HAP-1 (cell line): ENCODE measurements at places on chromosomes 11 and 22.

DNA sequence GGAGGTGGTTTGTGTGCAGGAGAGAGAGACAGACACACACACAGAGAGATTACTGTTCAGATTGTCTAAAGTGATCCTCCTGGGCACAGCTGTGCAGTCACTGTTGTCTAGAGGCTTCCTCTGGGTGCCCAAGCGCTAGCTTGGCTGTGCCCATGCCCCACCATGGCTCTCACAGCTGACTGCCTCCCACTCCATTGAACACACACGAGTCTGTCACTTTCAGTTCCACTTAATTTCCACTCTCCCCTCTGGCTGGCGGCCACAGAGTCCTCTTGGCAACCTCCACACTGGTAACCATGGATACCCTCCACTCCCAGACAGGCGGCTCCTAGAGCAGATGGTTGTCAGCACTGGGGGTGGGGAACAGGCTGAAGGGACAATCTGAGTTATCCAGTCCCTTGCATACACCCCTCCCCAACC lies 29.1 kb downstream of the MAP6 start:
- no peak for DNase-seq

DNA sequence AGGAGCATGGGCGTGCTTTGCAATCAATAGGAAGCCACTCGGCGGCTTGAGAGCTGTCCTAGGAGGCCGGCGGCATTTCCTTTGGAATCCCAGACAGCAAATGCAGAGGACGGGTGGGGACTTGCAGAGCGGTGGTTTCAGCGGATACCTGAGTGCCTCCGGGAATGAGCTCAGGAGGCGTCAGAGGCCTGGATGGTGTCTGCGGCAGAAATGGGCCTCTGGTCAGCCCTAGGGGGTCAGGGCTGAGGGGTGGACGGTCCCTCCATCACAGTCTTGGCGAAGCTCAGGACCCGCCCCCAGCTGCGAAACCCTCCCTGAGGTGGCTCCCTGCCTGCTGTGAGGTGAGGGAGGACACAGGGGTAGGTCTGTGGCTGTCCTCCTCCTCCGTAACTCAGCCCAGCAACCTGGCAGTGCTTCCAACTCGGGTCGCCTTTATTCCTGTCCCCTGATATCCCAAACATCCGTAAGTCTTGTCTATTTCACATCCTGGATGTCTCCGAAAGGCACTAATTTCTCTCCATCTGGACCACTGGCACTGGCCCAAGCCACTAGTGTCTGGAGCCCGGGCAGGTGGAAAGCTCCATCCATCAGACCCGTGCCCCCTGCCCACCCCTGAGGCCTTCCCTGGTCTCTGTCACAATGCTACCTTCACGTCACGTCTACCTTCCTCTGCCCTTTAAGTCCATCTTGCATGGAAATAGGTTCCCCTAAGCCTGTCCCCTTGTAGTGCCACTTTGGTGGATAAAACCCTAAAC lies 686.6 kb downstream of the BRD1 start:
- no peak for DNase-seq

DNA sequence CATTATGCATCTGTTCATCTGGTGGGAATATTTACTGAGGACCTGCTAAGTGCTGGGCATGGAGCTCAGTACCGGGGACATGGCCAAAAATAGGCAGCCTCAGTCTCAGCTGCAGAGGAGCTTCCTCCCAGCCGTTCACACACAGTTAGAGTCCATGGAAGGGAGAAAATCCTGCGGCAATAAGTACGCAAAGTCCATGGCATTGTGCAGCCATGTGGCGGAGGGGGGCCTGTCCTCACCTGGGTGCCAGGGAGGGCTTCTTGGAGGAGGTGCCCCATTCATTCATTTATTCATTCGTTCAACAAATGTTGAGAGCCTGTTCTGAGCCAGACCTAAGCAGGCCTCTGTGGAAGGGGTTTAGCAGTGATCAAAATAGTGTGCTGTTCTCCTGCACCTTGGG lies 59.3 kb upstream of the ANO1 start:
- DNase-seq, result no peak

DNA sequence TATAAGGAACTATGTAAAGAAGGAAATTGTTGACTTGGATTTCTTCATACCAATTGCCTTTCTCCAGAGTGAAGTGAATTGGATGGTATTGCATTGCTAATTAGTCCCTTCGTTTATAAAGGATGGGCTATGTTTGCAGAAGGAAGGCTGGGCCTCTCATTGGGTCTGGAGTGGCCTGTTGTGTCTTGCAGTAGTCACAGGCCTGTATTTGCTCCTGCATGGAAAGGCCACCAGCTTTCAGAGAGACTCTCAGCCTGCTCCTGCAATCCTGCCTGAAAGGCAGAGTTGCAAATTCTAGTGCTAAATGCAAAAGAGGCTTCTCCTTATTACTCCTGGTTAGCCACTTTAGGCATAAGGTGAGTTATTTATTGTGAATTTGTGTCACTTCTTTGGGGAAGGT lies 103.8 kb downstream of the EXT2 start:
- DNase-seq, result no peak

GRCh38 chr11:129230006-129230405 lies 37.9 kb upstream of the ARHGAP32 start:
- DNase-seq, result no peak

- DNase-seq, result no peak
These were observed 35.7 kb upstream of the MICAL2 start for GRCh38 chr11:12074529-12075195.

- no peak for DNase-seq
These were observed 13.8 kb downstream of the DGCR6L start for GRCh38 chr22:20305894-20306645.

- DNase-seq, result no peak
These were observed 161.4 kb downstream of the AASDHPPT start for GRCh38 chr11:106238704-106239360.

- peak; percentile 35 for DNase-seq
These were observed 69.1 kb upstream of the MYOD1 start for GRCh38 chr11:17650127-17650911.

- no peak for DNase-seq
These were observed 377.0 kb downstream of the ETS1 start for GRCh38 chr11:128210148-128210940.

DNA sequence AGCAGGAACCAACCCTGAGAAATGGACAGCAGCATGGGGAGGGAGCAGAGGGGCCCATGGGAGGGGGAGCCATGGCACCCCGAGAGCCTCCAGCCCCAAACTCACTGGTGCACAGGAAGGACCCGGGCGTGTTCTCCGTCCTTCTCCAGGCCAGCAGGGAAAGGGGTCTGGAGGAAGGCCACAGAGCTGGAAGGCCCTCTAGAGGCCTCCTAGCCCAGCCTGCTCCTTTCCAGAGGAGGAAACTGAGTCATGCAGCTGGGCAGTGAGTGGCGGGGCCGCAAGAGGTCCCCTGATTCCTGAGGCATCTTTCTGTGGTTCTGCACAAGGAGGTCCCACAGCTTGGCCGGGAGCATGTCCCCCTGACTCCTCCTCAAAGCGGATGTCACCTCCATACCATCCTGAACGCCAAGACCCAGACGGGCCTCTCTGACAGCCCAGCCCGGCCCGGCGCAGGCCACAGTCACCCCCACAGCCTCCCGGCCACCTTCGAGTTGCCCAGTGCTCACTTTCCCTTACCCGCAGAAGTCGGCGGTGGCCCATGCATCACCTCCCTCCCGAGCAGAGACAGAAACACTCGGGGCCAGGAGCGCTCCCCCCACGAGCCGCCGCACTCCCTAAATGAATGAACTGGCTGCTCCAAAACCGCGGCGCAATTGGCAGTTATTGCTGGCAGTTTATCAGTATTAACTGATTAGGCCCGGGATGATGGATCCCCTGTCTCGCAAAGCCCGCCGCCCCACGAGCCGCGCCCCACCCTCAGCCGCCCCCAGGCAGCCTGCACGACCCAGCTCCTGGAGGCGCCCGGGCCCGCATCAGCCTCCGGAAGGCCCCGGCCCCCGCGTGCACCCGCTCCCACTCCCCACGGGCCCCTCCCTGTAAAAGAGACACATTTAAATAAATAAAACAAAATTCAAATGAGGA lies 272.5 kb downstream of the BUD13 start:
- no peak for DNase-seq

- DNase-seq, result no peak
These were observed 186.2 kb downstream of the SPON1 start for GRCh38 chr11:14148653-14149273.

GRCh38 chr11:45085646-45086501 lies 60.6 kb upstream of the PRDM11 start:
- no peak for DNase-seq

DNA sequence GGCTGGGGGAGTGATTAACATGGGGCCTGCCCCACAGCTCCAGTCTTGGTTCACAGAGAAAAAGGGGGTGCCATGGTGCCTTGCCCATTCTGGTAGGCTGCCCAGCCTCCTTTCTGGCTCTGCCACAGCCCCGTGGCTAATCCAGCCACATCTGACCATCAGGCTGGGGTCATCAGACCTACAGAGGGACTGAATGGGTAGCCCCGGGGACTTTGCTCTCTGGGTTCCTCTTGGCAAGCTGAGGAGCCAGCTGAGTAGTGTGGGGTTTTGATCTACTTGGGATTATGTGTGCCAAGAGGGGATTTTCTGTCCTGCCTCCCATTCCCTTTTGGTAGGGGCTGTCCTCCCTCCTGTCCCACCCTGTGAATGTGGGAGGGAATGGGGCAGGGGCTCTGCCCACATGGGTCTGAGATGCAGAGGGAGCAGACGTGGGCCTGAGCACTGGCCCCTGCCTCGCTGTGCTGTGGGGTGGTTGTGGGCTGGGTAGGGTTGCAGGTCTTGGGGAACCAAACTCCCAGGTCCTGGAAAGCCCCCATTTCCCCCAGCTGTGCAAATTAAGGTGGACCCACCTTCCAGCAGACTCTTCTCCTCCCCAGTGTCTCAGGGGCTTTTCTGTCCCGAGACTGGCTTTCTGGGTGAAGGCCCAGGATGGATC lies 32.0 kb downstream of the CD82 start:
- DNase-seq, result no peak

DNA sequence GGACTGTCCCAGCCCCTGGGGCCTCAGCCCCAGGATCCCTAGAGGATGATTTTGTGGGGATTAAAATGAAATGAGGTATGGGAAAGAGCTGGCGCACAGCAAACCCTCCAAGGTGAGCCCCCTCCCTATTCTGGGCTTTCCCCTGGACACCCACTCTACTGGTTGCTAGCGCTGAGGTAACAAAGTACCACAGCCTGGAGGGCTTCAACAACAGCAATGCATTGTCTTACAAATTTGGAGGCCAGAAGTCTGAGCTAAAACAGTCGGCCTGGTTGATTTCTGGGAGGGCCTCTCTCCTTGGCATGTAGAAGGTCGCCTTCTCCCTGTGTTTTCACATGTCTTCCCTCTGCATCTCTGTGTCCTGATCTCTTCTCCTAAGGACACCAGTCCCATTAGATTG lies 913.6 kb downstream of the NTM start:
- DNase-seq, result no peak

DNA sequence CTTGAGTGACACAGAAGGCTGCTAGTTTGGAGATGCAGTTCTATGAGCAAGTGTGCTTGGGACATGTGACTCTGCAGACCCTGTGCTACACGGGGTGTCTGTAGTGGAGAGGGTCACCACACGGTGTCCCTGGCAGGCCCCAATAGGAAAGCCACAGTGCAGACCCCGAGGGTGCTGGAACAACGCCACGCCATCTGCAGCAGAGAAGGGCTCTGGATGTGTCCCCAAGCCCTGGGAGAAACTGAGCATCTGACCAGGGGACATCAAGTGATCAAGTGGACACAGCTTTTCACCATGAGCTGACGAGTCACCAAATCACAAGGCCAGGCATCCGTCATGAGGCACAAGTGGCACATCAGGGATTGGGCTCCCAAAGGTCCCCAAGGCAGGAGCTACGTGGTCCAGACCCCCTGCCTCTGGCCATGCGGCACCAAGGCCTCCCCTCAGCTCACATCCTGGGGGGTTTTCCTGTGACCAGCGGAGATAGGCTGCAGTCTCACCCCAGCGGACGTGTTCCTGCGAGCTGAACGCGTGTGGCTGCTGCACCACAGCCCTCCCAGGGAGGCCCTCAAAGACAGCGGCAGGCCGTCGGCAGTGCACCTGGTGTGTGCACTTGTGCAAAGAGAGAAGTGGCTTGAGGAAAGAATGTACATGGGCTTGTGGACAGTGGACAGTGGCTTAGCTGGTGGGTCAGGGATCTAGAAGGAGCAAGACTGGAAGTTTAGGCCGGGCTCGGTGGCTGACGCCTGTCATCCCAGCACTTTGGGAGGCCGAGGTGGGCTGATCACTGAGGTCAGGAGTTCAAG lies 96.7 kb downstream of the RPS6KA4 start:
- DNase-seq, result no peak

- DNase-seq, result no peak
These were observed 27.9 kb downstream of the RNF169 start for GRCh38 chr11:74776546-74776945.

GRCh38 chr11:72100462-72100861 lies 2.6 kb downstream of the LAMTOR1 start:
- DNase-seq, result no peak

DNA sequence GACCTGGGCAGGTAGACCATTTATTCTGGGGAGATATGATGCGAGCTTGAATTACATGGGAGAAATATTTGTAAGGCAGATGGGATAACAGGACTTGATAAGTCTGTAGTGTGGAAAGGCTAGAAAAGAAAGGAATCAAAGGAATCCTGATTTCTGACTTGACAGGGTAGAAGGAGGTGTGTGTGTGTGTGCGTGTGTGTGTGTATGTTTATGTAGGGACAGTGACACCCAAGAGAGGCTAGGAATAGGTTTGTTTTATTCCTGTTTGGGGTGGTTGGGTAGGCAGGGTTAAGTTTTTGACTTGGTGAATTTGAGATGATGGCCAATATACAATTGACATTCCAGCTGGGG lies 390 bp upstream of the HTATIP2 start:
- DNase-seq, result no peak

- DNase-seq, result no peak
These were observed 67.0 kb downstream of the FANCF start for GRCh38 chr11:22558664-22559063.

DNA sequence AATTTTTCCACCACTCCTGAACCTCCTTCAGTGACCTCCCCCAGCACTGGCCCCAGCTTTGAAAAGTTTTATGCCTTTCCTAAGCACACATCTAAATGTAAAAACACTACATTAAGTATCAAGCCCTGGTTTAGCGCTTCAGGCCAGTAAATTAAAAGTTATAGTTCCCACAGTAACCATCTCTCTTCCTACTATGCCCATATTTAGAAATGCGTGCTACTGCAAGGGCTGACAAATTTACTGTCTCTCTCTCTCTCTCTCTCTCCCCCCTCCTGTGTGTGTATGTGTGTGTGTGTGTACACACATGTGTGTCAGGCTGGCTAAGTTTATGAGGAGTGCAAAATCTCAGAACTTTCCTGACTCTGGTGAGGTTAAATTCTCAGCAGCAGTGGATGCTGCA lies 231.4 kb downstream of the LARGE1 start:
- DNase-seq, result no peak
